ENCODE measurements at places on chromosomes 6 and 20.

GRCh38 chr6:37006793-37007339 is 1.4 kb downstream of the FGD2 start:
- DNase-seq = no peak

- DNase-seq = no peak
Observed at GRCh38 chr6:134686071-134686470, 263.8 kb downstream of the ALDH8A1 start.

DNA sequence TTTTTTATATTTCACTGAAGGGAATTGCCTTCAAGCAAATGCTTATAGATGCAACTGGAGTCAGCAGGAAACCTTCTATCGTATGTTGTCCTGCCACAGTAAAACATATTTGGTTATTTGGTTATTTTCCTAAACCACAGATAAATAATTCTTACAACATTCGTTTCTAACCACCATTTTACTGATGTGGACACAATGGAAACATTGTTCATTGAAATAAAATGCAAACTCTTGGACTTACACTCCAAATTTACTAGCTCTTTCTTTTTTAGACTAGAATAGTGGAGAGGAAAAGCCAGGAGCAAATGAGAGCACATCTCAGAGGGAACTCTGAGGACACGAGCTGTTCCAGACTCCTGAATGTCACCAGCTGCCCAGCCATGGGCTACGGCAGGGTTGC is 114.8 kb downstream of the RPS12 start:
- DNase-seq = no peak

DNA sequence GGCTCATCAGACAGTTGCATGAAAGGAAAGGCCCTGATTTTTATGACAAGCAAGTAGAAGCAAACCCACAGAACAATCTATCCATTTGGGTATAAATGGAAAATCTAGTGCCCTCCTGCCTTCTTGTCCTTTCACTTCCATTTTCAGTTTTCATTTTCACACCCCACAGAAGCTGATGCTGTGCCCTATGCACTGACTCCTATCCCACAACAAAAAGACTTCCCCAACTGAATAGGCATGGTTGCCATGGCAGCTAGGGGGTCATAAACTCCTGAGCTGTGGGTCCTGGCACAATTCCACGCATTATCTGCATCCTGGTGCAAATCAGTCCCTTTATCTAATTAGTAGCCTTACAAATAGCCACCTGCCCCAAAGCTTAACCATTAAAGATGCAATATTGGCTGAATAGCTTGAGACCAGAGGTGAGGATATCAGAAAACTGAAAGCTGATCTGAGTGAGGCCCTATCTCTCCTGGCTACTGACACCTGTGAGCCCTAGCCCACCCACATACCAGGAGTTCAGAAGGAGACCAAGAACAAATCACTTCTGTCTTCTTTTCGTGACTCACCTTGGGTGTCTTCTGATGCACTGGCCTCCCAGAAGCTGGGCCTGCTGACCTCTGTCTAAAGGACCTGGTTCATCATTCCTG is 34.9 kb upstream of the HEY2 start:
- DNase-seq = no peak

DNA sequence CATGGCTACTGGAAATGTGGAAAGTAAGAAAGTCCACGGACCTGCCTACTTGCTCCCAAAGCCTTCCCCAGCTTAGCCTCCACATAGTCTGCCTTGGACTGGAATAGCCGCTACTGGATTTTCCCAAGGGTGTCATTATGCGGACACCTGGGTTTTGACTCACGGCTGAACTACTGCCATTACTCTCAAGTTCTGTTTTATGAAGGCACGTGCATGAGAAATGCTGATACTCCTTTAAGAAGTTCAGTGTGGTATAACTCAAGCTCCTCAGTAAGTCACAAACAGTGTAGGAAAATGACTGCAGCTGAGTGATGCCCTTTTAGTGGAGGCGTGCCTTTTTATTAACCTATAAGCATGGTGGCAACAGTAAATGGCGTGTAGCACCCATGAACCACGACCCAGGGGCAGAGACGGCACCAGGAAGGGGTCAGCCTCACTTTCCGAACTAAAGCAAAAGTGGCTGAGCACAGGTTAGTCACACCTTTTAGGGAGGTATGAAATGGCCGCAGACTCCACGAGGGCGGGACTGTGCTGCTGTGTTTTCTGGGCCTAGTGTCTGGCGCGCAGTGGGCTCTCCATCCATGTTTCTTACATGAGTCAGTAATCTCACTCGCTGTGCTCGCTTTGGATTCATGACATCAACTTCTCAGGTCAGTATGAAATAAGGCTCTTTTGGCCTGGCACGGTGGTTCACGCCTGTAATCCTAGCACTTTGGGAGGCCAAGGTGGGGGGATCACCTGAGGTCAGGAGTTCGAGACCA is 23.9 kb downstream of the PSMG4 start:
- no peak for DNase-seq

DNA sequence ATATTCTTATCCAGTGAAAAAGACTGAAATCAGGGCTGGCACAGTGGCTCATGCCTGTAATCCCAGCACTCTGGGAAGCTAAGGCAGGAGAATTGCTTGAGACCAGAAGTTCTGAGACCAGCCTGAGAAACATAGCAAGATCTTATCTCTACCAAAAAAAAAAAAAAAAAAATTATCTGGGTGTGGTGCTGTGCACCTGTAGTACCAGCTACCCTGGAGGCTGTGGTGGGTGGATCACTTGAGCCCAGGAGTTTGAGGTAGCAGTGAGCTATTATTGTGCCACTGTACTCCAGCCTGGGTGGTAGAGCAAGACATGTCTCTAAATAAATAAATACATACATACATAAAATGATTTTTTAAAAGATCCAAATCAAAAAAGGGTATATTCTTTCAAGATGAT is 6.3 kb downstream of the CALHM6 start:
- DNase-seq = no peak
